ENCODE measurements at places on chromosomes 5 and 9. TPM values are rescaled to one million over a fixed set of nuclear protein-coding genes. Genes with fewer than 3 reads are reported as not detected.

GRCh38 chr9:5500441-5501235 lies 9.7 kb upstream of the PDCD1LG2 start:
- peak; percentile 80 for DNase-seq

GRCh38 chr5:132233081-132233480 lies 5.4 kb upstream of the P4HA2 start:
- DNase-seq = no peak

- peak; percentile 93 for DNase-seq
These were observed 70.8 kb upstream of the LPCAT1 start for GRCh38 chr5:1594357-1595106.

GRCh38 chr5:74290634-74291241 lies 349.8 kb downstream of the ENC1 start:
- DNase-seq = peak; percentile 20

DNA sequence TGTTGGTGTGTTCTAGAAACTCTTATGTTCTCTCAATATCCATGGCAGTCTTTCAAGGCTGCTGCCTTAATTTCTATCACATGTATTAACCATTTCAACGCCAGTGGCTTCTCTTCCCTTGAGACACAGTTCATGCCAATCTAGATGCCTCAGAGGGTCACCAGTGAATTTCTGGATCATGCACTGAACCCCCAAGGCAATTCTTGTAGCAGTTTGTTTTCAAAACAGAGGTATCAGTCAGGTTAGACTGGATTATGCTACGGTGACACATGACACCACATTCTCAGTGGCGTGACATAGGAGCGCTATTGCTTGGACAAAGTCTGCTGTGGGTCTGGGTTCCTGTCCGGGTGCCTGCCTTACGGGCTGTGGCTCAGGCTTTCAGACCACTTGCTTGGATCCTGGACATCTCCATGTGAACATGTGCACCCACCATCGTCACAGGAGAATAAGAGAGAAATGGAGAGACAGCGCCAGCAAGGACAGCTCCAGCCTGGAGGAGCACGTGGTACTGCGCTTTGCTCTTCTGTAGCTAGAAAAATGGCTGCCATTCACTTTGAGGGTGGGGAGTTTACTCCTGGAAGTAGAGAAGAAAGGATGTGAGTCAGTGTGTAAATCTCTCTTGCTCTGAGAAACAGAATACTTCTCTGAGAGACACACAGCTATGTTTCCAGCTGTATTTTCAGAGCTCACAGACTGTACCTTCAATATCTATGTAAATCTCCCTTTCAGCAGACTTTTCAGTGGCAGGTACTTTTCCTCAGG lies 329.3 kb upstream of the ADCY2 start:
- peak; percentile 57 for DNase-seq

DNA sequence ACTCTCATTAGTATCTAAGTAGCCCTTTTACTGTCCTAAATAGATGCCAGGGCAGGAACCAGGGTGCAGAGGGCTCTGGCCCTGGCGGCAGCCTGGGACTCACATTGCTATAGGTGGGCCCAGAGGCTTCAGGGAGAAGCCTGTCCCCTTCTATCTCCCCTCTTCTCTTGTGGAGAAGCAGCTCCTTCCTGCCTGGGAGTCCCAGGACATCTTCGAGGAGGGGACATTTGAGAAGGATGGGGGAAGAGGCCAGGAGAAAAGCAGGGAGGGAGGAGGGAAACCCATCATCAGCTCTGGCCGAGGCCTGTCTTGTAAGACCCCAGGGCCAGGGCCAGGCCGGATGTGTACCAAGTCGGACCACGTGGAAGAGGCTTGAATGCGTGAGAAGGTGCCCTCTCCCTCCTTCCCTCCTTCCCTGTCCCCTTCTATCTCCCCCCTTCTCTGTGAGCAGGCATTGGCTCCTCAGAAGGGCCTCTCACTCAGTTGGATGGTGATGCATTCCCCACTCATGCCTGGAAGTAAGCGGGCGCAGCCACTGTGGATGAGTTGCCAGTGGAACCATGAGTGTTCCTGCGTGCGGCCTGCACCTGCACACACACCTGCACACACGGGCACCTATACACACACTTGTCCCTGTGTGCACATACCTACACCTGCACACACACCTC lies 20.7 kb upstream of the LPCAT1 start:
- DNase-seq = no peak

- no peak for DNase-seq
These were observed 37.0 kb upstream of the LRRTM2 start for GRCh38 chr5:138912093-138912492.

DNA sequence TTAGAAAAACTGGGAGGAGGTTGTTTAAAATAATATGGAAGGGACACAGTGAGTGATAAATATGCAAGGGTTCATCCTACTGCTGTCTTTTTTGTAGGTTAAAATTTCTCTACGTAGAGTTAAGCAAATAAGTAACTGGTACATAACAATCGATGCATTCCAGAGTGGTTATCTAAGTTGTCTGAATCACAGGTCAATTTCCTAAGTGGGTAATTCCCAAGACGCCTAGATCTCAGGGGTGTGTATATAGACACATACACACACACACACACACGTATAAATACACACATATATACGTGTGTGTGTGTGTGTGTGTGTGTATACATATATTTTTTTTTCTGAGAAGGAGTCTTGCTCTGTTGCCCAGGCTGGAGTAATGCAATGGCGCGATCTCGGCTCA lies 22.3 kb downstream of the CAAP1 start:
- DNase-seq = no peak

DNA sequence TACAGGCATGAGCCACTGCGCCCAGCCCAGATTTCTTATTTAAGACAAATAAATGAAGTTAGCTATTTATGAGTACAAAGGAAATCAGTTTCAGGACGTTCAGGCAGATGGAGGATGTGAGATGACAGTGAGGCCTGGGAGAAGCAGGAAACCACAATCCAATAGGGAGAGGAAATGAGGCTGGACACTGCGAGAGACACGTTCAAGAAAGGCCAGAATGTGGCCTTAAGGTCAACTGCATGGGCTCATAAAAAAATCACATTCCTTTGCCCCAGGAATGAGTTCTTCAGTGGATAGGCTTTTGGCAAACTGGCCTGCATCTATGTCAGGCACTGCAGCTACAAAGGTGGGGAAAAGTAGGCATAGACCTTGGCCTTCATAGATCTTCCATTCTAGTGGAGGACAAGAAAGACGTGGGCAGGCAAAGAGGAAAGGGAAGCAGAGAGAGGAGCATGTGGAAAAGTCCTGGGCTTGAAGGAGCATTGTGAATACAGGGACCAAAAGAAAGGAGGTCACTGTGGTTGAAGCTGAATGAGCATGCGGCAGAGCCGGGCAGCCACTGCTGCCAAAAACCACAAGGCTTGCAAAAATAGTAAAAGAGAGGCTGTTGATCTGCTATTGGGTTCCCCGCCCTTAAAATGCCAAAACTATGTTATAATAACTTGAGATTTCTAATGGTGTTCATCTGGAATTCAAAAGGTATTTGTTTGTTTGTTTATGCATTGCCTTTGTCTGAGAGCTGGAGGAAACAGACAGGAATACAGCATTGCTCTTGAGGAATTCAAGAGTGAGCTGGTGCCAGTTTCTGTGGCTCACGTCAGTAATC lies 133.0 kb downstream of the GNA14 start:
- DNase-seq = no peak

DNA sequence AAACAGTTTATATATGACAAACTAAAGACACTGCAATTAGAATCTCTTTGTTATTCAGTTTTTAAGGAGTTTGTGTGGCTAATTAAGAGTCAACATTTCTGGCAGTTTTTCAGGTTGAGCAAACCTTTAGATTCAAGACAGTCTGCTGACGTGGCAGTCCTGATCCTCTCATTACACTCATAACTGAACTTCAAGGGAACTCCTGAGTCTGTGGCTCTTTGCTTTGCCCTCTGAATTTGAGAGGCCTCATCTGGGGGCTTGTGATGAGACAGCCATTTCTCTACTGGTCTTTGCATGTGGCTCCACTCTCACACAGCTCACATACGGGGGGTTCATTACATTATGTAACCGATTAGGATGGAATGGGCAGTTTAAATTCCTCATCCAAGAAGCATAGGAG lies 182.9 kb upstream of the MEF2C start:
- no peak for DNase-seq

DNA sequence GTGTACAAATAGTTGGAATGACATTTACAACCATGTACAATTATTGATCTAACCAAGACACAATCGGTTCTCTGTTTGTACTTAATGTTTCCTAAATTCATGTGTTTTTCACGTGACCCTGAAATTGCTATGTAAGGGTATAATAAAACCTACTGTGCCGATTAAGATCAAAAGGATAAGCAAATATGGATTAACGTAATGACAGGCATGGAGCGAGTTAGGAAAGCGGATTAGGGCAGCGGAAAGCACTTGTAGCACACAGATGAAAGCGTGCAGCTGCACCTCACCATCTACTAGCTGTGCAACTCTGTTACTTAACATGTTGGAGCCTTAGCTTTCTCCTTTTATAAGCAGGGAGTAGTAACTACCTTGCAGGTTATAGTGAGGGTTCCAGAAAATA lies 38.3 kb upstream of the ZFYVE16 start:
- no peak for DNase-seq

- no peak for DNase-seq
These were observed 14.4 kb downstream of the CCNI2 start for GRCh38 chr5:132761321-132762240.

GRCh38 chr5:150763023-150763769 lies 4.4 kb upstream of the DCTN4 start:
- DNase-seq = peak; percentile 79

- DNase-seq = no peak
These were observed 381.6 kb downstream of the TMEM38B start for GRCh38 chr9:106075960-106076327.

DNA sequence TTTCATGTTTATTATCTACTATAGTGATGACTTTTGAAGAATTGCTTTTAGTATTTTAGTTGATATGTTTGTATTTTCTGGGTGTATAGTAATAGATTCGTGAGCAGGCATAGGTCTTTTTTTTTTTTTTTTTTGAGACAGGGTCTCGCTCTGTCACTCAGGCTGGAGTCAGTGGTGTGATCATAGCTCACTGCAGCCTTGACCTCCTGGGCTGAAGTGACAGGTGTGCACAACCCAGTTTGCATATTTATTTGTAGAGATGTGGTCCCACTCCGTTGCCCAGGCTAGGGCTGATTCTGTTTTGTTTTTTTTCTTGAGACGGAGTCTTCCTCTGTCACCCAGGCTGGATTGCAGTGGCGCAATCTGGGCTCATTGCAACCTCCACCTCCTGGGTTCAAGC lies 11.9 kb downstream of the ERBIN start:
- no peak for DNase-seq

DNA sequence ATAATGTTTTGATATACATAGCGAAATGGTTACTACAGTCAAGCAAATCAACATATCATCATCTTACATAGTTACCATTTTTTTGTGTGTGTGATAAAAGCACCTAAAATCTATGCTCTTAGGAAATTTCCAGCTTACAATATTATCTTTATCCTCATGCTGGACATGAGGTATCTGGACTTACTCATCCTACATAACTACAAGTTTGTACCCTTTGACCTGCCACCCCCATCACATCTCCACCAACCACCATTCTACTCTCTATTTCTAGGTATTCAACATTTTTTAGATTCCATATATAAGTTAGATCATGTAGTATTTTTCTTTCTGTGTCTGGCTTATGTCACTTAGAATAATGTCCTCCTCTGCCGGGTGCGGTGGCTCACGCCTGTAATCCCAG lies 79.9 kb downstream of the TAF11L14 start:
- DNase-seq = no peak

DNA sequence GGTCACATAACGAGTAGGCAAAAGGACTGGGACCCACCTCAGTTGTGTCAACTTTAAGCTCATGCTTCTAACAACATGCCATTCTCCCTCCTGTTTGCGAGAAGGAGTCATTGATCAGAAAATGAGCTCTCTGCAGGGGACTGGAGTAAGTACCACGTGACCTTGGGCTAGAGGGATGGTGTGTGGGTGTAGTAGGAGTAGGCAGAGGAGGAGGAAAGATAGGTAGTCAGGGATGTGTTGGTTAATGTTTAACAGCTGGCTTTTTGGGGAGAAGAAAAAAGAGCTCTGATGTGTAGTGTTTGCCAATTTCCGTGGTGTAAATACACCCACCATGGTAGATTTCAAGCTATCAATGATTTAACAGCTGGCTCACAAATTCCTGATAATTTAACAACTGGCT lies 160.3 kb upstream of the TBC1D2 start:
- DNase-seq = no peak

- no peak for DNase-seq
These were observed 163.4 kb downstream of the RGS3 start for GRCh38 chr9:113626735-113627495.

DNA sequence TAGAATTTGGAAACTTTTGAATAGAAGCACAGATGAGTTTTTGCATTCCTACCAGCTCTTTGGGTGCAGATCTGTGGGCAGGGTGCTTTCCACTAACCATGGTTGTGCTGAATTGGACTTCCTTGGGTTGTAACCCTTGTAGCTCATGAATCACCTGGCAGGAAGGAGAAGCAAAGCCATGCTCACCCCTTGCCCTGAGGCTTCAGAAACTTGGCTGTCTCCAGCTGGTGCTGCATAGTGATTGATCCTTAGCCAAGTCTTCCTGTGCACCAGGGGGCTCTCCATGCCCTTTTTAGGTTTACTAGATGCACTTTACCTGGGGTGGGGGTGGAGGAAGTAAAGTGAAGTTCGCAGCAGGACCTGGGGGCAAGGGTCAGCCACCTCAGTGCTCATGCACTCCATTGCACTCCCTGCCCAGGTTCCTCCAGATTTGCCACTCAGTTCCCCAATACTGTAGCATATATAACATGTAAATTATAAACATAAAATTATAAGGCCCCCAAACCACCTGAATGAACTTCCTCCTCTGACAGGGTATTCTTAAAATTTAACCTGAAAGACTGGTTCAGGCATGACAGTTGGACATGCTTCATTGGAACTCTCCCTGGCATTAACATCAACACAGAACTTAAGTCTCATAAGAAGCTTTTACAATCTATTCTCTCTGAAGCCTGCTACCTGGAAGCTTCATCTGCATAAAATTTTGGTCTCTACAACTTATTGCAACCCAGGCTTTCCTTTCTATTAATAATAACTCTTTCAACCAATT lies 25.8 kb upstream of the IFNA14 start:
- no peak for DNase-seq

DNA sequence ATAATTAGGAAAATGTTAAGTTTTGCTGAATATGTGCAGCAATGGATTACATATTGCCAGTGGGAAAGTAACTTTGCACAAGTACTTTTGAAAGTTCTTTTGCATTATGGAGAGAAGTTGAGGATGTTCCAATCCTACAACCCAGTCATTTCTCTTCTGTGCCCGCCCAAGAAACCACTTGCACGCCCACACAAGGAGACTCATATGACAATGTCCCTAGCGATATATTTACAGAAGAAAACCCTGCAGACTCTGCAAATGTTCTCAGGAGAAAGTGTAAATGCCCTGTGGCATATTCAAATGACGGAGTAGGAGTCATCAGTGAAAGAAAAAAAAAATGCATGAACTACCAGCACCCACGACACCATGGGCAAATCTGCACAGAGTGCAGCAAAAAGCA lies 356.5 kb downstream of the CTNND2 start:
- DNase-seq = no peak

- no peak for DNase-seq
These were observed 230.9 kb upstream of the MSX2 start for GRCh38 chr5:174493530-174493929.

- DNase-seq = no peak
These were observed 250.9 kb downstream of the TMEM232 start for GRCh38 chr5:110475529-110475928.

Gene FABP6
- total RNA-seq = 5.7 TPM

Gene PDE6A
- total RNA-seq = not detected

Gene MEIKIN
- not detected for total RNA-seq

Gene RNF180
- 2.4 TPM for total RNA-seq

Gene PCDHGC3
- total RNA-seq = 41.5 TPM

Gene SCGB3A2
- total RNA-seq = not detected

Gene POU5F2
- total RNA-seq = 0.57 TPM

Gene UBE2D2
- 140 TPM for total RNA-seq

Gene TCF7
- 4.1 TPM for total RNA-seq

Gene SH3PXD2B
- total RNA-seq = 10.9 TPM

Gene NCS1
- total RNA-seq = 49.6 TPM

Data from Daoy (cell line).